ENCODE measurements at places on chromosomes 11 and 22.

DNA sequence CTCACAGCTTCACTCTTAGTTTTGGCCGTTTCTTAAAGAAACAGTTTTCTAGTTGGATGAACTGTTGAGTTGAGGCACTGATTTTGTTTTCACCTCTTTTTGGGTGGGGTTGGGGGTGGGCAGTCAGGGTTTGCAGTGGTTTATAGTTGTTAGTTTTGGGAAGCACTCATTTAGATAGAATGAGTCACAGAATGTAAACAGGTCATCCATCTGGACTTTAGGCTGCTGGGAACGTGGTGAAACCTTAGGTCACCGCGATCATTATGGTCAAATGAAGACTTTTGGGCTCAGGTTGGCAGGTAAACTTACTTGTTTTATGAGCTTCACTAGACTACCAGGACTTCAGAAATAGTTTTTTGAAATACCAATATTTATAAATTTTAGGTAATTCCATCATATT lies 48.4 kb downstream of the CSTPP1 start:
- DNase-seq: no peak

GRCh38 chr11:69518081-69518950 lies 36.9 kb downstream of the LINC01488 start:
- no peak for DNase-seq

GRCh38 chr11:63623513-63624140 lies 9.4 kb upstream of the PLAAT3 start:
- DNase-seq: no peak

- no peak for DNase-seq
Measured at GRCh38 chr22:37672920-37673455, 2.4 kb upstream of the LGALS1 start.

DNA sequence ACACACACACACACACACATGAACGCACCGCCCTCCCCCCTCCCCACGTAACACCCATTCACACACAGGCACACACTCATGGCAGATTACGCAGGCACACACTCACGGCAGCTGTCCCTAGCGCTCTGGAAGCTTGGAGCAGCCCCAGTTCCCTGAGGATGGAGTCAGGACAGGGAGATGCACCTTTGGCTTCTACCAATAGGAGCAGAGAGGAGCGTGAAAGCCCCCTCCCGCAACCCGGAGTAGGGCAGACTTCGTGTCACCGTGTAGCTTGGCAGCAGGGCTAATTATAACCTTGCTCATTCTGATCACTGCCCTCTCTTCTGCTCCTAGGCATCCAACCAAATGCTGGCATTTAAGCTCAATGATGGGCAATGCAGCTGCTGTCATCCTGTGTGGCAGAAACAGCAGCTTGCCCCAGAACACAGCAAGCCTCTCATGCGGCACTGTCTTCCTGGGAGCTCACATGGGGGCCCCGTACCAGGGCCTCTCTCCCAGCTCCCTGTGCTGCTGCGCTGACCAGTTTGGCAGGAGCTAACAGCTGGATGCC lies 31.9 kb downstream of the ANKK1 start:
- no peak for DNase-seq

DNA sequence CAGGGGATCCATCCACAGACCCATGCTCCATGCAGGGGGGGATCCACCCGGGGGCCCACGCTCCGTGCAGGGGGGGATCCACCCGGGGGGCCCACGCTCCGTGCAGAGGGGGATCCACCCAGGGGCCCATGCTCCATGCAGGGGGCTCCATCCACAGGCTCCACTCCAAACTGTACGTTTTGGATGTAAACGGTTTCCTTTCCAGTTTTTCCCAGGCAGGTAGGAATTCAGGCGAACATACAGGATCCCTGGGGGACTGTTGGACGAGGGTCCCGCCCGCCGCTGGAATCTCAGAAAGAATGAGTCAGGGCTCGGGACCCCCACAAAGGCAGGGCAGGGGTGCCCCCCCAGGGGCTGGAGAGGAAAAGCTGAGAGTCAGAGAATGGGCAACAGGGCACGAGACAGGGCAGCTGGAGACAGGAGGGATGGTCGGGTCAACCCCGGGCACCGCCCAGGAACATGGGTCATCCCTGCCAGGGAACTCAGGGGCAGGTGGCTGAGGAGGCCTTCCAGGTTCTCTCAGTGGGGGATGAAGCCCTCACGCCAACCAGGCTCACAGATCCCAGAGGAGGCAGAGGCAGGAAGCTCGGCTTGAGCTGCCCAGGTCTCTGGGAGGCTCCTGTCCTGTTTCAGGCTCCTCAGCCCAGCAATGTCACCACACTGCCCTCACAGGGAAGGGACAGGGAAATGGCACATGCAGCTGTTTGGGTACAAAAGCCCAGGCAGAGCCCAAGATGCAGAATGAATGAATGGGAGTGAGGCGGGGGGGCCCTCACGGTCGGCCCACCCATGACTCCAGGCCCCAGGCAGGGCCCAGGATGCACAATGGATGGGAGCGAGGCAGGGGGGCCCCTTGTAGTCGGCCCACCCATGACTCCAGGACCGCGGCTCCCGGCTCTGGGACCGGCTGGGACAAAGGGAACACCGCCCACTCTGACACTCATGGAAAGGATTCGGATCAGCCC lies 200.2 kb downstream of the BRD1 start:
- no peak for DNase-seq

GRCh38 chr11:116302756-116303155 lies 470.0 kb downstream of the BUD13 start:
- no peak for DNase-seq

GRCh38 chr11:125072218-125072960 lies 9.3 kb downstream of the SLC37A2 start:
- DNase-seq: no peak

DNA sequence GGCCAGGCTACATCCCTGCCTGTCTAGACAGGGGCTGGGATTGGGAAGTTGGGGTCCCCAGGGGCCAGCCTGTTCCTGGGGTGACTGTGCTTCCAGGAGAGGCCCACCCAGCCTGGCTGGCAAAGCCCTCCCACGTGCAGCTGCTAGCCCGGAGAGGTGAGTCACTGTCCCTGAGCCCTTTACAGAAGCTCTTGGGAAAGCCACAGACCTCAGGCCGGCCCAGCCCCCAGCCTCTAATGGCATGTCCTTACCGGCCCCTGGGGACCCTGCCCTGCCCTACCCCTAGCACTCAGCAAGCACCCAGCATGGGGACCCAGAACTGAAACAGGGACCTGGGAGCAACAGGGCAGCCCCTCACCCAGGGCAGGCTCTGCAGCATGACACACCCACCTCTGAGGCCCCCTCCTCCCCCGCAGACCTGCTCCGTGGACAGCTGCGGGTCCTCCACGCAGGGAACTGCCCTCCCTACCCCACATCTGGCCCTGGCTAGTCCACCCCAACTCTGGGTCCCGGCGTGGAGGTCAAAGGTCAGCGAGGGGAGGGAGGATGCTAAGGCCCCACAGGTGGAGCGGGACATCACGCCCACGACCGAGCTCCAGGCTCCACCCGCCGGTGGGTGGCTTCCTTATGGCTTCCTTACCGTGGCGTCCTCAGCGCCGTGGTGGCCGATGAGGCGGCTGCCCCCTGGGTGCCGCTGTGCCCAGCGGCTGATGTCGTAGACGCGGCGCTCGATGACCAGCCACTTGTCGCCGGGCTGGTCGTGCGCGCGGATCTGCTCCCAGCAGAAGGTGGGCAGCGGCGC lies 615 bp downstream of the FADS3 start:
- no peak for DNase-seq

All from stimulated activated CD8-positive, alpha-beta memory T cell treated with anti-CD3 and anti-CD28 coated beads, Interleukin-2, amount 100 ng/mL, for 1 hour (primary cell).